Glutamatergic neuron (in vitro differentiated cells): ENCODE measurements at places on chromosomes 16 and 17. TPM values are rescaled to one million over a fixed set of nuclear protein-coding genes. Genes with fewer than 3 reads are reported as not detected.
A peak's percentile ranks its signal among the peaks of the same experiment; 100 is the strongest.

DNA sequence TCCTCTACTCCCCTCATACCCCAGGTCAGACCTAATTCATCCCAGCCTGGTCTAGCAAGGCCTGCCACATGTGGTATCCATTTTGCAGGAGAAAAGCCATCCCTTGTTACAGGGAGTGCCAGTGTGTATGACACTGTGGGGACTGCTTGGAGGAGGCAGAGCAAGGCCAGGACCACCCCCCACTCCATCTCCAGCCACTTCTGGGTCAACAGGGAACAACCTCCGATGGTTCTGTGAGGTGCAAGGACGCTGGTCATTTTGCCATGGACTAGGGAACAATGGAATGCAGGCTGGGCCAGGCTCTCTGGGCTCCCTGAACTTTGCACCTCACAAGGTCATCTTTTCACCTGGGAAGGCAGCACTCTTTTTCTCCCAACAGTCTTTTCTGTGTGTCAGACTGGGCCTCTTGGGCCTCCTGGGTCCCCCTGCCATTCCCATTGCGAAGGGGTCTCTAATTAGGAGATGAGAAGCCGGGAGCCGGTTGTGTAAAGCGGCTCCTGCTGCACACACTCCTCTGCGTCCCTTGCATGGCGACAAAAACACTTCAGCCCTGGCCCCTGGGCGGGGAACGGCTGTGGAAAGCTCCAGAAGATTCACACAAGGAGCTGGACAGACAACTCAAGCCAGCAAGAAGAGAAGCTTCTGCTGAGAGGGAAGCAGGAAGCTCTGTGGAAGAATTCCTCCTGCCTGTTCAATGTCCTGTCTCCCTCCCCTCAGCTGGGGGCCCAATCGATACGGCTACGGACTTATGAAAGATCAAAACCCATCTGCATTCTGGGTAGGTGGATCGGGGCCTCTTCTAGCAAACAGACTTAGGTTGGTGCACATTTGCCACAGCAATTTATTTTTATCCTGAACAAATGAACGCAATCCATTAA lies 38.5 kb upstream of the MTSS2 start:
- H3K4me3 ChIP-seq, result no peak overlapping the region
- H3K36me3 ChIP-seq, result peaks cover 17% of the 10 kb centered on the region
- peaks cover 7% of the 10 kb centered on the region for H3K4me1 ChIP-seq
- DNase-seq, result no peak
- no peak overlapping the region for H3K27ac ChIP-seq
- H3K27me3 ChIP-seq, result peaks cover 3% of the 10 kb centered on the region

GRCh38 chr17:55961386-55961785 lies 191.9 kb upstream of the ANKFN1 start:
- H3K27me3 ChIP-seq, result peaks cover 2% of the 10 kb centered on the region
- no peaks in the 10 kb centered on the region for H3K36me3 ChIP-seq
- DNase-seq, result no peak
- no peaks in the 10 kb centered on the region for H3K4me1 ChIP-seq
- H3K27ac ChIP-seq, result no peak overlapping the region

DNA sequence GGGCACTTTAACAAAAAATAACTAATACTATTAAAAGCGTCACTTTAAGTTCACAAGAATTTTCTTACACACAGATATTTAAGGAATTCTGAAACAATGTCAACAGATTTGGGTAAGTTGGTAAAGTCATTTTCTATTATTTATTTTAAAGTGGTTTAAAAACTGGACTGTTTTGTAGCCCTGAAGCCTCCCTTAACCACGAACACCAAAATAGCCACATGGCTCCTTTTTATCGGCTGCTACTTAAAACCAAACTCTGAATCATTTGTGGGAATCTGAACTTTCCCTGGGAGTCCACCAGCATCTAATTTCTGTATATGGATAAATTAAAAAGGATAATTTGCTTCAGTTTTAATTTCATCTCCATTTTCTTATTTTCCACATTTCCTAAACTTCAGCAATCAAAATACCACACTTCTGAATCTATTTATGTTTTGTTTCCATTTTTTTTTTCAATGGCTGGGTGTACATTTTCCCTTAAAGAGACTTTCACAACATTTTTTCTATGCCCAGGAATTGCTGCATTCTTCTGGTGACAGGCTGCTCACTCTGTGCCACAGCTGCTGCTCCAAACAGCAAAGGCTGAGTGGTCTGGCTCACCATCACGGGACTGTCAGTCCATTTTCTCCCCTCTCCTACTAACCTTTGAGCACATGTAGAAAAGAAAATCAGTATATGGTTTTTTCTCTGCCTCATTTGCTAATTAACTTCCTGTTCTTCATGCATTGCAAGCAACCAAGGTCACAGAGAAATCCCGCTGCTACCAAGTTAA lies 255.5 kb upstream of the KCNJ16 start:
- peaks cover 1% of the 10 kb centered on the region for H3K27me3 ChIP-seq
- H3K4me3 ChIP-seq, result no peak overlapping the region
- H3K4me1 ChIP-seq, result no peaks in the 10 kb centered on the region
- H3K36me3 ChIP-seq, result no peaks in the 10 kb centered on the region

GRCh38 chr17:42845918-42846593 lies 1.7 kb downstream of the AOC2 start:
- H3K36me3 ChIP-seq, result no peaks in the 10 kb centered on the region
- H3K4me1 ChIP-seq, result no peaks in the 10 kb centered on the region
- DNase-seq, result no peak
- H3K27ac ChIP-seq, result no peak overlapping the region

GRCh38 chr17:39608142-39608981 lies 642 bp upstream of the NEUROD2 start:
- peaks cover 12% of the 10 kb centered on the region for H3K27me3 ChIP-seq
- H3K36me3 ChIP-seq, result no peaks in the 10 kb centered on the region
- H3K4me3 ChIP-seq, result peak overlapping the region; percentile 75
- H3K4me1 ChIP-seq, result peaks cover 23% of the 10 kb centered on the region
- H3K27ac ChIP-seq, result peak overlapping the region; percentile 60

The TMEM88 gene
- total RNA-seq, result 23.7 TPM

The NKD1 gene
- total RNA-seq, result 31.3 TPM
